Gastroesophageal sphincter (tissue), 4 donors: ENCODE measurements at places on chromosomes 16 and 17. TPM values are rescaled to one million over a fixed set of nuclear protein-coding genes. Genes with fewer than 3 reads are reported as not detected.

The NPIPB5 gene
- total RNA-seq = 156 TPM

The MAPT gene
- total RNA-seq = 9.8 TPM

The NT5M gene
- total RNA-seq = 9.0 TPM

The TEX19 gene
- not detected for total RNA-seq

- no peak for ATAC-seq
These were observed 31.6 kb downstream of the TSC2 start for GRCh38 chr16:2079311-2079800.

DNA sequence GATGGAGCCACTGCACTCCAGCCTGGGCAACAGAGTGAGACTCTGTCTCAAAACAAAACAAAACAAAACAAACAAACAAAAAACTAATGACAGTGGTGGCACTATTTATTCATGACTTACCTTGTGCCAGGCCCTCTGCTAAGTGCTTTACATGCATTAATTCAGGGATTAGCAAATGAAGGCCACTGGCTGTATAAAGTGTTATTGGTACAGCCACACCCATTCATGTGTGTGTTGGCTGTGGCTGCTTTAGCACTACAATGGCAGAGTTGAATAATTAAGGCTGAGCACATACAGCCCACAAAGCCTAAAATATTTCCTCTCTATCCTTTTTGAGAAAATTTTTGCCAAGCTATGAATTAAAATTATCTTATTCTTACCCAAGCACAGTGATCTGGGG, 531.8 kb upstream of the CDH5 start:
- no peak for ATAC-seq

DNA sequence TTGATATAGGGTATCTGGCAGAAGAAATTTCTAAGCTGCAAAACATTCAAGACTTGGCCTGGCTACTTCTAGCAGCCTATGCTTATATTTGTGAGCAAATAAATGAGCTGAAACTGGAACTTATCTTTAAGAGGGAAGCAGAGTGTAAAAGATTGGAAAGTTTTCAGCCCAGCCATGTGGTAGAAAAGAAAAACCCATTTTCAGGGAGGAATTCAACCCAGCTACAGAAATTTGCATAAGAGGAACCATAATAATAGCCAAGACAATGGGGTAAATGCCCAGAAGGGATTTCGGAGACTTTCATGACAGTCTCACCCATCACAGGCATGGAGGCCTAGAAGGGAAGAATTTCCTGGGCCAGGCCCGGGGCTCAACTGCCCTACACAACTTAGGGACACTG, 31.7 kb downstream of the RNF112 start:
- no peak for ATAC-seq

GRCh38 chr17:47915776-47916398, 19.9 kb downstream of the SP2 start:
- ATAC-seq = no peak

DNA sequence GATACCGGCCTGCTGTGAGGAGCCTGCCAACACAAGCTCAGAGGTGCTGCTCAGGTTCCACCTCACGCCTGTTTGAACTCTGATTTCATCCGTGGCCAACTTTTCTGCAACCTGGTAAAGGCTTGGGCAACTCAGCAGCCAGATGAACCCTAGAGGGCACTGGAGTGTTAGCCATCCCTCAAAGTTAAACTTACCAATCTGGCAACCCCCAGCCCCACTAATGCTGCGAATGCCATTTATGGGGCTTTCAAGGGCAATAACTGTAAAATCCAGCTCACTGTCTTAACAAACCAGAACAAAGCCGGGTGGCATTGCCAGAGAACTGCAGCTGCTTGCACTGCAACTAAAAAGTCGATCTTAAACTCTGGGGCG, 105.5 kb downstream of the AXIN2 start:
- ATAC-seq = peak; percentile 37

GRCh38 chr16:11156401-11156800, 99.6 kb downstream of the SOCS1 start:
- ATAC-seq = no peak

DNA sequence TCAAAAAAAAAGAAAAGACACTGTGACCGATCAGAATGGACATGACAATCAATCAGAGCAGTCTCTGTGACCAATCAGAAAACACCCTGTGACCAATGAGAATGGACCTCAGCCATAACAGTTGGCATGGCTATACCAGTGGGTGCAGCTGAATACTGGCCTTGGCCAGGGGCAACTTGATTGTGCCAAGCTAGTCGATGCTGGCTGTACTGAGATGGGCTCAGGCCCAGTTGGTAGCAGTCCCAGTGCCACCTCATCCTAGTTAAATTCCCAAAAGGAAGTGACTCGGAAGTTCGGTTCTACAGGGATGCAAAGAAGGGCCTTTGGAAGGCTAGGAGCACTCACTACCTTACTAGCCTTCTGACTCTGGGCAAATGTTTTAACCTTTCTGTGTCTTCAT, 37.2 kb upstream of the BCO1 start:
- no peak for ATAC-seq

GRCh38 chr17:60559659-60559994, 33.6 kb upstream of the APPBP2 start:
- ATAC-seq = no peak

DNA sequence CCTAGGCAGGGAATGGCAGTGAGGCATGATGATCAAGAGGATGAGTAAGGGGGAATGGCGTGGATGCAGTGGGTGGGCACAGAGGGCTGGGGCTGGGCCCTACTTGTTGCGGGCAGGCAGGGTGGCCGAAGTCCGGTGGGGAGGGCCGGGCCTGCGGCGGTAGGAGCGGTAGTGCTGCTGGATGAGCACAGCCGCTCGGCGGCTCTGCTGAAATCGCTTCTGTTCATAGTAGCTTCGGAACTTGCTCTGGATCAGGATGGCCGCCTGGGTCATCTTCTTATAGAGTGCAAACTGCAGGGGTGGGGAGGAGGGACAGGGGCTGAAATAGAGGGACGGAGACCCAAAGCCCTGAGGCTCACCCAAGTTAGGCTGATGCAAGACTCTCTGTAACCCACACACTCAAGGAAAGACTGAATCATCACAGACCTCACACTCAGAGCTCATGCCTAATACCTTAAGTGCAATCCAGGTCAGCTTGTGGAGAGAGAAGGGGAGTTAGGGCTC, 1.5 kb upstream of the SPAG7 start:
- ATAC-seq = no peak
